ENCODE measurements at places on chromosomes 12 and 14. TPM values are rescaled to one million over a fixed set of nuclear protein-coding genes. Genes with fewer than 3 reads are reported as not detected.
A peak's percentile ranks its signal among the peaks of the same experiment; 100 is the strongest.

- DNase-seq: peak; percentile 92
Observed at GRCh38 chr14:100438678-100439592, 115.8 kb downstream of the SLC25A47 start.

DNA sequence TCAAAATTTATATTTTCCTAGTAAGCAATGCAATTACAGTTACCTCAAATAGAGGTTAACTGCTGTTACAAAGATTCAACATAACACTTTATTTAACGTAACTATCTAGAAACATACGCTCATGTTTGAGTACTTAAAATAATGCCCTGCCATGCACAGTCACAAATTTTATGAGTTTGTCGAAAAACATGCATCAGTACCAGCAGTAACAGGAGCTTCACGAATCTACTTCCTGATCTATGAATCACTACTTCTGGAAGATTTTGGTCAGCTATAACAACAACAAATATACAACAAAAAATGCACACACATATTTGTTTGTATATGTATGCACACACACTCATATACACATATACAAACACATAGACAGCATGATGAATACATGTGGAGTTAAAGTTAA is 881.8 kb downstream of the FSCB start:
- DNase-seq: no peak

GRCh38 chr12:65624554-65625086 is 199.7 kb upstream of the HMGA2 start:
- no peak for DNase-seq

- no peak for DNase-seq
Observed at GRCh38 chr14:68491793-68492192, 301.1 kb downstream of the ZFP36L1 start.

- no peak for DNase-seq
Observed at GRCh38 chr12:102475355-102475754, 5.0 kb downstream of the IGF1 start.

GRCh38 chr14:104843442-104844305 is 21.4 kb upstream of the CEP170B start:
- no peak for DNase-seq

DNA sequence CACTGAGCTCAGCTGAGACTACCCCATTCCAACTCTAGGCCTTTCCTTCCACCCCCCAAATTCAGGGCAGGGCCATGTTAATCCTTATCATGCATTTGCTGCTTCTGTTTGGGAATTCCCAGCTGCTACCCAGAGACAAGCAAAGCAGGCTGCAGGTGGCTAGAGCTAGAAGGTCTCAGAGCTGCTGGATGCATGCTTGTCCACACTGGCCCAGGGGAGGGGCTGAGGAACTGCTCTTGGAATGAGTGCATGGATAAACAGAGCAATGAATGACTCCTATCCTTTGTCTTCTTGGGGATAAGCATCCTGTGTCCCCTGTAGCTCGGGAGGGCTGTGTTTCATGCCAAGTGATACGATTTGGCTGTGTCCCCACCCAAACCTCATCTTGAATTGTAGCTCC is 136.8 kb upstream of the NOS1 start:
- DNase-seq: no peak

- peak; percentile 3 for DNase-seq
Observed at GRCh38 chr12:88854260-88854659, 274.0 kb upstream of the KITLG start.

GRCh38 chr14:48333221-48333920 is 658.0 kb upstream of the MDGA2 start:
- DNase-seq: no peak

- no peak for DNase-seq
Observed at GRCh38 chr12:1812650-1813302, 7.6 kb upstream of the LRTM2 start.

GRCh38 chr14:96434040-96434439 is 42.1 kb downstream of the AK7 start:
- DNase-seq: no peak

GRCh38 chr14:40218282-40218941 is 786.2 kb upstream of the FBXO33 start:
- no peak for DNase-seq

- DNase-seq: peak; percentile 67
Observed at GRCh38 chr14:75204116-75204515, 27.7 kb upstream of the TMED10 start.

DNA sequence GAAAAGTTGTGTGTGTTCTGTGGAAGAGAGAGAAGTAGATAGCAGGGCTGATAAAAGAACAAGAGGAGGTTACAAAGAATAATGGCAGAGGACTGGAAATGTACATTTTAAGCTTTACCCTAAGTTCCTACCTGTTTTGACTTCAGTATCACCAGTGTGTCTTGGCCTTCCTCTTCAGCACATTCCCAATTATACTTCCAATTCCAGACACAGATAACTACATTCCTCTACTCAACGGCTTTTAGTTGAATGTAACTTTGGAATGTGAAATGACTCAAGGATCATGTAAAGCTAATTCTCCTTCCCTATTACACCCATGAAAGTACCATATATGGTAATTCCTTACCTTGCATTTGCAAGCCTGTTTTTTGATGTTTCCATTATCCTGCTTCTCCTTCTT is 5.0 kb downstream of the MGST1 start:
- peak; percentile 48 for DNase-seq

DNA sequence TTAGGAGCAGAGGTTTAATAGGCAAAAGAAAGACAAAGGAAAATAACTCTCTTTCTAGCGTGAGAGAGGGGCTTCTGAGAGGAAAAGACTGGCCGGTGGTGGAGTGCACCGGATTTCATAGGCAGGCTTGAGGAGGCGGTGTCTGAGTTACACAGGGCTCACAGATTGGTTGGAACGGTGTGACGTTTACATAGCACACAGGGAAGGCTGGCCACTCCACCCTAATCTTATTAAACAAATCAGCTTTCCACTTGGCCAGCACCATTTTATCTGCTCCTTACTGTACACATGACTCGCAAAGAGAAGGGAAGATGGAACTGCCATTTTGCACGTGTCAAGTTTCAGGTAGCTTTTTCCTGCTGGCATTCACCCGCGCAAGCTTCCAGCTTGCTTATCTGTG is 587.7 kb downstream of the RPL10L start:
- peak; percentile 2 for DNase-seq

- DNase-seq: no peak
Observed at GRCh38 chr12:22578328-22578727, 34.0 kb upstream of the C2CD5 start.

DNA sequence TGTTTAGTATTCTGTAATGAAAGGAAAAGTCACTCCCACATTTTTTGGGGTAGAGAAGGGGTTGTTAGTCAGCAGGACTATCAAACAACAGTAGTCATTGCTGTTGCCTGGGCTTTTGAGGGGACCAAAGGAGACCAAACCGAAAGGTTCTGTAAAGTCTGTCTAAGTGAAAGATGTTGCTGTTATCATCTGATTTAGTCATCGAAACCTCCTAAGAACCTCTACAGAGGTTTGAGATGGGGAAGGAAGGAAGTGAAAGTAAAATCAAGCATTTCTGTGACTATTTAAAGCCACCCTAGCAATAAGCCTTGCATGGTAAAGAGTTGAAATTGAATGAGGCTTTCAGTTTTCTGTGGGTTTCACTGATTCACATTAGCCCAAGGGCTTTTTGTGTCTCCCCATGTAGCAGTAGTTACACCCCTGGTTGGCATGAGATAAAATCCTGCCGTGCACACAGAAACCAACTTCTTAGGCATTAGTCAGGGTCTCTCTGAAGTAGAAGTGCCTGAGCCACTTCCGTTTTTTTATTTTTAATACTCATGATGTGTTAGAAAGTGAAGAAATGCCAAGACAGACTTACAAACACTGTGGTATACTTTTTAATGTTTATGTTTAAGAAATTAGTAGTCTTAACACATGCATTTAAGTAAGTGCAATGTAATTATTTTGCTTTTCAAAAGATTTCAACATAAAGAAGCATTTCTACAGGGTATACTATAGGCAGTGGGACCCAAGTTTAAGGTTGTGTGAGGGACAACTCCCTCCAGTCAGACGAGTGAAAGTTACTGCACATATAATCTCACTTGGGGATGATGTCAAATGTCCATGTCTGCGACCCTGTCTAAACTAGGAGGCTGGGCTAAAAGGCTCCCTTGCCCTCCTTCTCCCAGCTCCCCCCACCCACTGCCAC is 50.4 kb downstream of the DYRK2 start:
- no peak for DNase-seq

DNA sequence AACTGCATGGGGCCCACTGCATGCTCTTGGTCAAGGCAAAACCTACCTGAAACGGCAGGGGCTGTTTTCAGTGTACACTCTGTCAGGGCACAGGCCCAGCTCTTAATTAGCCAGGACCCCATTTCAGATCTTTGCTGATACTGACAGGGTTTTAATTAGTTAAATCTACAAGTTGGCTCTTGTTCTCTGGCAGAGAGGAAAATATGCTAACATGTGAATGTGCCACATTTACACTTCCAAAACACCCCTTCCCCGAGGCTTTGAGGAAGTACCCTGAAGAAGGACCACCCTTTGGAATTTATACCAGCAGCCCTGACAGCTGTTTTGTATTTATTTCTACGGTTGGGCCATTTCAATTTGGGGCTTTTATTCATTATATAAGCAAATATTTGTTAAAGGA is 66.3 kb downstream of the OTX2 start:
- no peak for DNase-seq

GRCh38 chr14:77508876-77509275 is 10.3 kb upstream of the ISM2 start:
- no peak for DNase-seq

DNA sequence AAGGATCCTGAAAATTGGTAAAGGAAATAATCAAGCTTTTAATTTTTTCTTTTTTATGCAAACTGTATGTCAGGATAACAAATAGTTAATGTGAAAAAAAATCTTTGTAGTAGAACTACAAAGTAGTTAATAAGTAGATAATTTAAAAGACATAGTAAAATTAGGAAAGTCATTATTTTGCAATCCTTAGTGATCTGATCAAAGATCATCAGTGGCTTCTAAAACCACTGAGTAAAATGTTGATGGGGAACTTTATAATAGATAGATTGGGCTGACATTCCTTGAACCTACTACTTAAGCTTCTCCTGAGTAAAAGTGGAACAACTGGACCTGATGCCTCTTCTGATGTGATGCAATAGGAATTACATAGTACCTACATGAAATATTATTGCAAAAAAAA is 119.0 kb upstream of the TMTC2 start:
- no peak for DNase-seq

DNA sequence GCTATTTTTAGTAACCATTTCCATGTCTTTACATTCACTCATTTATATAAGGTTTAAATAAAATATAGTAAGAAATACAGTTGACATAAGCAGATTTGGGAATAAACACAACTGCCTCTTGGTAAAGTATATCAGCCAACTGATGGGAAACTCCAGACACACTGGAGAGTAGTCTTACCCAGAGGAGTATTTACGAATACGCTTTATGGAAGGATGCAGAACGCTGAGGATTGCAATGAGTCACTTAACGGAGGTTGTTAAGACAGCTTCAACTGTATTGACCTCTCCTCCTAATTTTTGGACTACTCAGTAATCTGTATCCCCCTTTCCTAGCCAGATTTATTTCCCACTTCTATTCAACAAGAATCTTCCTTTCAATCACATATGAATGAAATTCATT is 6.0 kb downstream of the C2CD5 start:
- no peak for DNase-seq

DNA sequence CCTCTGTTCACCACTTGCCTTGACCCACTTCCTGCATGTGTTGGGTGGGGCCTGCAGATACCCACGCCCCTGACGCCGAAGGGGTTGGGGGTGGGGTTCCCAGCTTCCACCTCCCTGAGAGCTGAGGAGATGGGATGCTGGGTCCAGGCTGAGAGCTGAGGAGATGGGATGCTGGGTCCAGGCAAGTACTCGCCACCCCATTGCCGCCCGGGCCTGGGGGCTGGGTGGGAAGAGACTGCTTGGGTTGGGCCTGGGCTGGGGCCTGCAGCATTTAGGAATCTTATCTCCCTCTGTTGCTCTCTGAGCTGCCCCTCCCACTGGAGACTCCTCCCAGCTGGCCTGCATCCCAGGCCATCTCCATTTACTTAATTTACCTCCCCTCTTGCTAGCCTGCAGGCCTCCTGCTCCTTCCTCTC is 17.4 kb downstream of the TEAD4 start:
- DNase-seq: no peak

GRCh38 chr12:94872007-94872653 is 131.4 kb downstream of the NDUFA12 start:
- peak; percentile 49 for DNase-seq

DNA sequence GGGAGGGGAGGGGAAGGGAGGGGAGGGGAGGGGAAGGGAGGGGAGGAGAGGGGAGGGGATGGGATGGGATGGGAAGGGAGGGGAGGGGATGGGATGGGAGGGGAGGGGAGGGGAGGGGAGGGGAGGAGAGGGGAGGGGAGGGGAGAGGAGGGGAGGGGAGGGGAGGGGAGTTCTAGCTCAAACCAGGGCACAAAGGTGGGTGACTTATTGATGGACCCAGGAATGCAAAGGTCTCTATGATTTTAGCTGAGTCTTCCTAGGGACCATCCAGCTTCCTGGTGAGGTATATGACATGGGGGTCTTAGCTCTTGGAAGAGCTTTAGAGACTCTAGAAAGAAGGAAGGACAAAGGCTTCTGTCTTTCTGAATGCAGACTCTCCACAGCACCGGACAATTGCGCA is 42.3 kb downstream of the ANO2 start:
- DNase-seq: no peak

DNA sequence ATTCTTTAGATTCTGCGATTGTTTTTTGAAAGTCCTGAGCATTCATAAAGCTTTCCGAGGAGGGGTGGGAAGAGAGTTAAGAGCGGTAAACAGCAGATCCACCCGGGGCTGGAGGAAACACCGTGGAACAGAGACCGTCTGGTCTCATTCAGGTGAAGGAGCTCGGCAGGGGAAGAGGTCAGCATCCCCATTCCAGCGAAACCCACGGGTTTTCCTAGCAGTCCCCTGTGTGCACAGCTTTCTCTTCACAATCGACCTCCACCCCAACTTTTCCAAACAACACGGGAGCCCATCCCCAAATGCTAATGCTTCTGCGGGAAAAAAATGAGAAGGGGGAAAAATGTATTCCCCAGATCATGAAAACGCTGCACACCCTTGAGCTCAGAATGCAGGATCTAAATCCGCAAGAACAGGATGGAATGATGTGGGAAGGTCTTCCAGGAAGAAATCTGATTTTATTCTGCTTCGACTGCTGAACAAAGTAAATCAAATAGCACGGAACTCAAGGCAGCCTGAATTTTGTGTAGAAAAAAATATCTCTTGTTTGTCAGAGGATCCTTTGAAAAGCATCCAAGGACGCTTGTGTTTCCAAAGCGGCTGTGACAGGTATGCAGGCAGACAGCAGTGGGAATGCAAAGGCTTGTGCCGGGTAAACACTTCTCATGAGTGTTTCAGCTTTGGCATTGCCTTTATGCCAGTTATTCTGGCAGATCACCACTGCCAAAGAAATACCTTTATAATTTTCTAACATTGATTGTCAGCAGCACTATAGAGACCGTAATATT is 128.8 kb downstream of the NDUFA12 start:
- DNase-seq: no peak

Gene SSPN
- 14.0 TPM for total RNA-seq

Gene HSPB8
- total RNA-seq: 6.0 TPM

Gene ITGB7
- total RNA-seq: 3.3 TPM

Gene NFATC4
- total RNA-seq: 76.3 TPM

Gene KRT4
- 3.0 TPM for total RNA-seq

Gene ADAMTS20
- total RNA-seq: 1.0 TPM

Gene CLEC4A
- not detected for total RNA-seq

Gene RPL10L
- not detected for total RNA-seq

Gene ANP32D
- not detected for total RNA-seq

Gene KLHL28
- 10.3 TPM for total RNA-seq

Gene DTX1
- 0.25 TPM for total RNA-seq
